ENCODE measurements at places on chromosomes 12 and 14.

DNA sequence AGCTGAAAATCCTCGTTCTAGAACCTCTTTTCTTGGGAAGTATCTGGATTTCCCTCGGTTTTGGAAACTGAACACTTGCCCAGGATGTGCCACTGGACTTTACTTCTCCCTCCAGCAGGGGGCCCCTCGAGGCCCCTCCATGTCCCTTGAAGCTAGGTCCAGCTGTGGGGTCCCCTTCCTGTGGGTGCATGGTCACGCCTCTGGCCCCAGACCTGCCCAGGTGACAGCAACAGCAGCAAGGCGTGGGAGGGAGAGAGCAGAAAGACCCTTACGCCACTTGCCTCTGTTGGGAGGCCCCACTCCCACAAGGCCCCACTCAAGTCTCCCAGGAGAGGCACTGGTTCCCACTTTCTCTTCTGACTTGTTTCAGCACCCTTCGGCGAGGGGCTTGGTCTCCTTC, 3.1 kb downstream of the SLC25A29 start:
- DNase-seq, result peak; percentile 27

DNA sequence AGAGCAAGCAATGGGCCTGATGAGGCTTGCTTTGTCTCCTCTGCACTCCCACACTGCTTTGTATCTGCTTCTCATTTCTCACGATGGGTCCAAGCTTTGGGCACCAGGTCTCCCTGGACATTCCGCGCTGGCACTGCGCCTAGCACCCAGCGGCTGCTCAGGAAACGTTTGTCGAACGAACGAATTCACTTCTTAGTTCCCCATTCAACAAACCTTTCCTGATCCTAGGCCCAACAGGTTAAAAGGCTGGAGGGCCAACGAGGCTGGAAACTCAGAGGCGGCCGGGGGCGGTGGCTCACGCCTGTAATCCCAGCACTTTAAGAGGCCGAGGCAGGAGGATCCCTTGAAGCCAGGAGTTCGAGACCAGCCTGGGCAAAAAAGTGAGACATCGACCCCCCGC, 1.0 kb upstream of the GLRX5 start:
- DNase-seq, result no peak

DNA sequence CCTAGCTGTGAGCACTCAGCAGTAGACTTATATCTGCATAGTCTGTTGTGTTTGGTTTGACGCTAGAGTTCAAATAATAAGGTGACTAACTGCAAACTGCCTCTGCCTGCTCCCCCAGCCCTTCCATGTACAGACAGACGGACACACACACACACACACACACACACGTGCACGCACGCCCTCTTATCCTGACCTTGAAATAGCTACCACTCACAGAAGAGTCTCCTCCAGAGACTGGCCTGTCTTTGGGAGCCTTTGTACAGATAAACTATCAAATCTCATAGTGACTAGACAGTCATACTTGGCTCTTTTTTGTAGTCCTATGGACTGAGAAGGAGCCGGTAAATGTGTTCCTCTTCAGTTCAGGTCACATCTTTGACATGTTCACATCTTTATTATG, 158.4 kb downstream of the FBXL14 start:
- DNase-seq, result no peak

DNA sequence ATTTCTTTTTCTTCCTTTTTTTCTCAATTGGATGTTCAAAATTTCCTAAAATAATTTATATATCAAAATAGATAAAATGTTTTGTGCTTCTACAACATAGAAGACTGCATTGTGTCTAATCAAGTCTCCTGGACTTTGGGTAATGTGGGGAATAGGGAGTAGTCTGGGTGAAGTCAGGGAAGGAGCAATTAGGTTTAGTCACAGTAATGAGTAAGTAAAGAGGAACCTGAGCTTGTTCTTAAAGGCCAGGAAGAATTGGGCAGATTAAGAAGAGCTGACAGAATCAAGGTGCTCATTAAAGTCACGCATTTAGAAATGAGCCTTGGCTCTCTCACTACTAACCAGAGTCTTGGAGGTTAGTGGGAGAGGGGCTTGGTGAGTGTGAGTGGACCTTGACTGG, 233.3 kb upstream of the SSTR1 start:
- no peak for DNase-seq

DNA sequence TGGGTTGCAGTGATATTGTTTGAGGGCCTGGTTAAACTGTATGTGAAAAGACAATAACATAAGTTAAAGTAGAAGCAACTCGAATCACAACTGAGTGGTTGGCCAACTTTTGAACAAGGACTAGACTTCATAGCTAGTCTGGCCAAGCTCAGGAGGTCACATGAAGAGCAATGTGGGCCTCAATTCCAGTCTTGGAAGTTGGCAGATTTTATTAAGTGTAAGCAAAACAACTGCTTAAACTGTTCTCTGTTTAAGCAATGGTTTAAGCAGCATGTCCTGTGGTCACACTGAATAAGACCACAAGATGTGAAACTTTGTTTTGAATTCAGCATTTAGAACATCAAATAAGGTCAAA, 100.4 kb downstream of the TMTC3 start:
- no peak for DNase-seq

DNA sequence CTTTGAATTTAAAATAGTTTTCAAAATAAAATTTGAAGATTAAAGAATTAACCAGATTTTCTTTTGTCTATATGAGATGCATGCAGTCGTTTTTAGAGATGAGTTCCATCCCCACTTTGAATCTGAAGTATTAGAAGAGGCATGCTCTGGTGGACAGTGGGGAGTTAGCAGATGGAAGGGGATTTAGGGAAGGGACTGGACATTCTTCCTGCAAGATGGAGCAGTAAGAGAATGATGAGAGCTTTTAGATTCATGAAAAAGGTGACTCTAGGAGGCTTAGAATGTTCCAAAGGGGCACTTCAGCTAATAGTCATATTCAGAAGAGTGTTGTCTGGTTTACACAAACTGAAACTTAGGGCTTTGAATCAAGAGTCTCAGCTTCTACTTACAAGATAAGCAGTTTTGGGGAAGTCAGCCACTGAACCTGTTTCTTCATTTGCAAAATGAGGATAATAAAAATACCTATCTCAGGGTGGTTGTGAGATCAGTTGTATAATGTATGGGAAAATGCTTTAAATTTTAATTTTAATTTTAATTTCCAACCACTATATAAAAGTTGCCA, 3.7 kb downstream of the ZBTB1 start:
- DNase-seq, result no peak

- no peak for DNase-seq
These were observed 65.3 kb downstream of the CACNA1C start for GRCh38 chr12:2118061-2118460.

Data from activated T-cell treated with anti-CD3 and anti-CD28 coated beads, Interleukin-2, amount 50 U/mL, for 72 hours (primary cell).